ENCODE measurements at places on chromosomes 7 and 10. TPM values are rescaled to one million over a fixed set of nuclear protein-coding genes. Genes with fewer than 3 reads are reported as not detected.

DNA sequence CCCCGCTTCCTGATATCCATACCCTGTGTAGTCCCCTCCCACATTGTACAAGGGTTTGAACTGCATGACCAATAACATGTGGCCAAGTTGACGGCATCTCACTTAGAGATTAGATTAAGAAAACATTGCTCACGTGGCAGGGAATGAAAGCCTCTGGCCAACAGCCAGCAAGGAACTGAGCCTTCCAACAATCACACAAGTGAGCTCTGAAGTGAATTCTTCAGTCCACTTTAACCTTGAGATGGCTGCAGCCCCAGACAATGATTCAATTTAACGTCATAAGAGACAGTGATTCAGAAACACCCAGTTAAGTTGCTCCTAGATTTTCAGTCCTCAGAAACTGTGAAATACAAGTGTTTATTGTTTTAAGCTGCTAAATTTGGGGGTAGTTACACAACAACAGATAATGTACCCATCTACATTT lies 165.9 kb upstream of the PLXNA4 start:
- no peak for DNase-seq

Gene AKR1C3
- 110 TPM for total RNA-seq

DNA sequence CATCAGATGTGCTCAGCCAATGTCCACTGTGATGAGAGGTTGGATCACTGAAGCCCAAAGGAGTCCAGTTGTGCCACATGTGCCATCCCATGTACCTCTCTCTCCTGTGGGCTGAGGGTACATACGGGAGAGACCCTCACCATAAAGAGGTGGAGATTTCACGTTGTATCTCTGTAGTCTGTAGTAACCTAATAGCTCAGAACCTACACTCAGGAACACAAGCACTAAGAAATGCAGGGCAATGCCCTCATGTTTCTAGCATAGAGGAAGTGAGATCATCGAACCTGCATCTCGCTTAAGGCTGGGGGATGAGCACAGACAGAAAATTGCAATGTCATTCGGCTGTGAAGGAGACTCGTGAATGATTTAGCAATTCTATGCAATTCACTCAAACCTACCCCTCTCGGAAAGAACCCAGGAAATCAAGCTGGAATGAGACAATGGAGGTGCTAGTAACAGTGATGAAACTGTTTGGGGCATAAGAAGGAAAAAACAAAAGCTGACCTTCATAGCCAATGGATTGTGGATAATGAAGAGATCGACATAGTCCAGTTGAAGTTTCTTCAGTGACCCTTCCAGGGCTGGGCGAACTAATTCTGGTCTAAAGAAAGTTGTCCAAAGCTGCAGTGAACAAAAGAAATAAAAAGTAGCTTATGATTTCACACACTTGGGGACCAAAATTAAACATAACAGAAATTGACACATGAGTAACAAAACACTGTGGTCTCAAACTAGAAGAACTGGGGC lies 80.3 kb upstream of the UCN3 start:
- DNase-seq = no peak

Gene HOXA13
- total RNA-seq = 28.0 TPM
